ENCODE measurements at places on chromosomes 13 and 19.

DNA sequence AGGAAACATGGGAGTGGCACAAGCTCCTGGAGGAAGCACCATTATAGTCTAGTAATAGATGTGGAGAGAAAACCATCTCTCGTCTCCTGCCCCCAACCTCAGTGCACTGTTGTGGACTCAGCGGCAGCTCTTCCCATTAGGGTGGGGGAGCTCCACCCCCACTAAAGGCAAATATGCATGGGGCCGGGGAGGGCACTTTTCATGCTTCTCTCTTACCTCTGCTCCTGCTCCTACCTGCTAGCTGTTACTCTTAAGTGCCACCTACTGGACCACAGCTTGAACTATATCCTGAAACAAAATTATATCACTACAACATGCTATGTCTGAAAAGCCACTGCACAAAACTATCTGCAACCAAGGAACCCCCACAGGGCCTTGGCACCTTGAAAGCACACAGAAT lies 112.6 kb upstream of the DACH1 start:
- peak; percentile 20 for DNase-seq

DNA sequence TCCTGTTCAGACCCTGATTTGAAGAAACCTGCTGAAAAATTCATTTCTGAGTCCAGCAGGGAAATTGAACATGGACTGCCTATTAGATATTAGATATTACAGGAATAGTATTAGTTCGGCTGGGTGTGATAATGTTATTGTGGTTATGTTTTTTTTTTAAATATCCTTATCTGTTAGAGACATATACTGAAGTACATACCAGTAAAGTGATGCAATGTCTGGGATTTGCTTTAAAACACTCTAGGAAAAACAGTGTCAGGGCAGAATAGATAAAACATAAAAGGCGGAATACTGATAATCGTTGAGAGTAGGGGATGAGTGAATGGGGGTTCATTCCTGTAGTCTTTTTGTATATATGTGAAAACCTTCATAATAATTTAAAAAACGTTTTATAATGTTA lies 28.7 kb upstream of the AMER2 start:
- DNase-seq: no peak

GRCh38 chr19:10292206-10292788 lies 2.5 kb downstream of the ICAM5 start:
- peak; percentile 78 for DNase-seq

GRCh38 chr13:112880221-112880641 lies 88.8 kb upstream of the MCF2L start:
- DNase-seq: no peak

- DNase-seq: no peak
These were observed 155.7 kb downstream of the PCDH17 start for GRCh38 chr13:57787058-57787791.

GRCh38 chr19:11494634-11495285 lies 10.9 kb downstream of the ZNF653 start:
- DNase-seq: no peak

- no peak for DNase-seq
These were observed 55.3 kb downstream of the FRY start for GRCh38 chr13:32086791-32087441.

GRCh38 chr19:33676999-33677665 lies 55.4 kb downstream of the CHST8 start:
- DNase-seq: no peak

DNA sequence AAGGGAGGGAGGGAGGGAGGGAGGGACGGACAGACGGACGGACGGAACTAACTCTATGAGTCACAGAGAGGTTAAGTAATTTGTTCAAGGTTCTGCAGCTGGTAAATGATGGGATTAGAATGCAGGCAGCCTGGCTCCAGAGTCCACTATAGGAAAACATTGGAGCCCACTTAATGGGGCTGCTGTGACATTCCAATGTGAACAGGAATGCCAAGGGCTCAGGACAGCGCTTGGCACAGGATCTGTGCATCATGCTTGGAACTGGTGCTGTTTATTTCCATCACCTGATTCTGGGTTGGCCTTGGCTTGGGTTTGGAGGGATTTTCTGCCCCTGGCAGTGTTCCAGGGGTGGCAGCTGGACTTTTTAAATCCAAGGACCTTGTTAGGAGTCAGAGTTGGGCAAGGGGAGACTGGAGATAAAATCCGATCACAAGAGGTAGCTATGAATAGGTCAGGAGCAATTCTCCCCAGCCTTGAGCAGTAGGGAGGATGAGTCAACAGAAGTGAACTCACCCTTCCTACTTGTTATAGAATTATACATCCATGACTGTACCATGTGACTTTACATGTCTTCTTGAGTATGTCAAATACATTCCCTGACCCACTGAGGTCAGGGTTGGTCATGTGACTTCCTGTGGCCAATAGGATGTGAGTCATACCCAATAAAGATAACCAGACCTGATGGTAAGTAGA lies 7.8 kb upstream of the HIF3A start:
- peak; percentile 49 for DNase-seq

DNA sequence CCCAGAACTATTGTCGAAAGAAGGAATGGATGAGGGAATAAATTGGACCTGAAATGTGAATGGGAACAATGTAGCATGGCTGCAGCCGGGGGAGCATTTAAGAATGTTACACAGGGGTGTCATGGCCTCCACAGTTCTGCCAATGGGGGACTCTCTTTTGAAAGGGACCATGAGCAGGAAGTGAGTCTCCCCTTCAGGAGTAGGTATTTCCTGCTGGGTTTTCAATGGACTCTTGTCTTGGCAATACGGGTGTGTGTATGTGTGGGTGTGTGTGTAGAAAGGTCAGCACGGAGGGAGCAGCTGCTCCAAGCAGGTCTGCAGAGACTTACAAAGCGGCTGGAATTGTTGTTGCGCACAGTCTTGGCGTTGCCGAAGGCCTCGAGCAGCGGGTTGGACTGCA lies 24.4 kb downstream of the MYO1F start:
- DNase-seq: peak; percentile 45

- no peak for DNase-seq
These were observed 165.5 kb downstream of the LACC1 start for GRCh38 chr13:44045180-44045562.

- no peak for DNase-seq
These were observed 83.1 kb downstream of the B3GLCT start for GRCh38 chr13:31282741-31283455.

- no peak for DNase-seq
These were observed 10.3 kb downstream of the C19orf81 start for GRCh38 chr19:50659318-50660087.

GRCh38 chr13:36495431-36495830 lies 63.1 kb downstream of the CCNA1 start:
- DNase-seq: no peak

GRCh38 chr19:12668932-12669269 lies 2.3 kb downstream of the WDR83 start:
- DNase-seq: peak; percentile 27

DNA sequence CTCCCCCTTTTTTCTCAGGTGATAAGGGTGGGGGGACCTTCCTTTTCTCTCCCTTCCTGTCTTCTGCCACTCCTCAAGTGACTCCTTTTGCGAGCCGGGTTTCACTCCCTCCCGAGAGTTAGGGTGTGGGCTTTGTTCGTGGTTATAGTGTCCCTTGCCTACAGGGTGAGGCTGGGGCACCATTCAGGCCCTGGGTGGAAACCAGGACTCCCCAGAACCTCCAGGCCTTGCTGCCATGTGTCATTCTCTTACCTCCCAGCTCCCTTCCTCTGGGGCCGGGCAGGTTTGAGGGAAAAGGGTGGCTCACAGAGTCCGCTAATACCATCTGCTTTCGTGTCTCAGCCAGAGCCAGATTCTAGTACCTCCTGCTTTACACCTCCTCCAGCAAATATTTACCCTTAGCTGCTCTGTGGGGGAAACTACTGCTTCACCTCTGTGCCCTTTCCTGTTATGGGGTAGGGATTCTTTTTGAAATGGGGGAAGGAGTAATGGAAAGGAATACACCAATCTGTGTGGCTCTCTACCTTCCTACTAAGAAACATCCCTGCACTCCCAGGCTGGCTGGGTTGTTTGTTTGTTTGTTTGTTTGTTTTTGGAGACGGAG lies 2.8 kb downstream of the ACTN4 start:
- DNase-seq: peak; percentile 82

DNA sequence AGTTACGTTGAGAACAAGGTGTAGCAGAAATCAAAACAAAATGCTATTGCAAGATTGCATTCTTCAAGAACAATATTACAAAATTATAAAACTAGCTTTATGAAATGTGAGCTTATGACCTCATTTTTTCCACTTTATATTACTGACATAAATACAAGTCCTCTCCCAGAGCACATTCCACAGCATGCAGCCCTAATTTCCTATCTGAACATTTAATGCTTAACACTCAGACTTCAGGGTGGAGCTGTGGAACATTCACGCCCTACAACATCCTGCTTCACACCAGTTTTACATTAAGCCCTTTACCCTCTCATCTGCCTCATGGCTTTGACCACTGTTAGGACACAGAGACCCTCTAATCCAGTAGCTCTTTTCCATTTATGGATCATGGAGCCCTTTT lies 65.5 kb downstream of the EPSTI1 start:
- no peak for DNase-seq

GRCh38 chr13:37475151-37475550 lies 123.4 kb downstream of the POSTN start:
- DNase-seq: no peak

DNA sequence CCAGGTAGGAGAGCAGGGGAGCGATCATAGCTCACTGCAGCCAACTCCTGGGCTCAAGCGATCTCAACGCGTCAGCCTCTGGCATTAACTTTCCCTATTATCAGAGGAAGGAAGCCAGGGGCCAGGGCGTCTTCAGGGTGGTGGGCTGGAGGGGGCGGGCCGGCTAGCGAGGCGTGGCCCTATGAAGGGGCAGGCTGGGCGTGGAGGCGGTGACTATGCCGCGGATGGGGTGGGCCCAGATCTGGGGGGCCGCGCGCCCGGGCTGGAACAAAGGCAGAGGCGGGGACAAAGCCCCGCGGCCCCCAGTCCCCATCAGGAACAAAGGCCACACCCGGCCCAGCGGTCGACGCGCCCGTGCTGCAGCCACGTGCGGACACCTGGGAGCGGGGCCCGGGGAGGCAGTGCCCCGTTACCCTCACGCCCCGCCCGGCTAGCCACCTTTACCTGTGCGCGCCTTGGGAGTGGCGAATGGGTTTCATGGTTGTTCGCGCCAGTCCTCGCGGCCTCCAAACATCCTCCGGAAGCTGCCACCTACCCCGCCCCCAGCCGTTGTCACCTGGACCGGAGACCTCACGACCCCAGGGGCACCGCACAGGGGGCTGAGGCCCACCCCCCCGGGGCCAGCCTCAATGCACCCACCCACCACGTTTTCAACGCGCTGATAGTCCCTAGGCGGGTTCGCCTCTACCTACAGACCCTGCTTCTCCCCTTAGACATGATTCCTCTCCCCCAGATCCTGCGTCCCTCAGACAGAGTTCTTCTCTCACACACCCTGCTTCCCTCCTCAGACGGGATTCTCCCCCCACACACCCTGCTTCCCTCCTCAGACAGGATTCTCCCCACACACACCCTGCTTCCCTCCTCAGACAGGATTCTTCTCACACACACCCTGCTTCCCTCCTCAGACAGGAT lies 5.4 kb upstream of the TRIM28 start:
- DNase-seq: peak; percentile 41

GRCh38 chr19:30529876-30530275 lies 157.7 kb downstream of the ZNF536 start:
- DNase-seq: no peak

DNA sequence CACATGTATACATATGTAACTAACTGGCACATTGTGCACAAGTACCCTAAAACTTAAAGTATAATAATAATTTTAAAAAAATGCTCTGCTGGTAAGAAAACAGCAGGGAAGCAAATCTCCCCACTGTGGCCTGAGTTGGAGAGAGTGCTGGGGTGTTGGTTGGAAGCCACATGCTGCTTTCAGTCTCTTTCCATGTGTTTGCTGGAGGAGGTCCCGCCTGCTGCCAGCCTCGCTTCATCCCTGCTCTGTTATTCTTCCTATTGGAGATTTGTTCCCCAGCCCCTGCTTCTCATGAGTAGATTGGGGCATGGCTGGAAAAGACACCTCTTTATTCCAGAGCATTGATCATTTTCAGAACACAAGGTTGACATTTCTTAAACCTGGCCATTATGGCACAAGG lies 230.5 kb downstream of the FGF9 start:
- DNase-seq: no peak

- no peak for DNase-seq
These were observed 28.4 kb upstream of the LATS2 start for GRCh38 chr13:21089830-21090229.

DNA sequence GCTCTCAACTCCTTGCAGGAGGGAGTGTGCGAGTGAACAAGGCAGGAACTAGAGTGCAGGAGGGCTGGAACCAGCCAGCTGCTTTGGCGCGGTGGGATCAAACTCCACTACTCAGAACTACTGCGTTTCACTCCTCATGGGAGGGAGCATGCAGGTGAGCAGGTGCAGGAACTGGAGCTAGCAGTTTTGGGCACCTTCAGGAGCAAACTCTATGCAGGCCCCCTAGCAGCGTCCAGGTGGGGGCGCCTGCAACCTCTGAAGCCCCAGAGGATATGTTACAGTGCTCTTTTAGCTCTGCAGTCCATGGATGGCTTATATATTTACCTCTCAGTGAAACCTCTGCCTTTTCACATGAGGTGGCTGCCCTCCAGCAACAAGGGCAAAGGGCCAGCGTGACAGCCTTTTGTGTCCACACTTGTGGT lies 1303.4 kb downstream of the PCDH9 start:
- DNase-seq: peak; percentile 40

DNA sequence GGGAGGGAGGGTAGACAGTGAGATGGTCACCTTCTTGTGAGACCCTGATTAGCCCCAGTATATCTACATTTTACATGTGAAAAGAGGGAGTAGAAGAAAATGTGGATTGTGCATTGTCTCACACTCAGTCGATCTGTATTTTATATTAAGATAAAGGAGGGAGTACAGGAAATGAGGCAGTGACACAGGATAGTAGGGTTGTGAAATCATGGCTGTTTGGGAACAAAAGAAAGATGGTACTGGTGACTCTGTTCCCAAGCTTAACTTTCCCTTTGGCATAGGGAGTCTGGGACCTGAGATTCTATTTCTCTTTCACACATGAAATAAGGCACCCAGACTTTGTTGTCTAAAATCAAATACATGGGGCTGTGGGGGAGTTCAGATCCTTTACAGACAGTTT lies 194.7 kb downstream of the ABCC4 start:
- DNase-seq: no peak

DNA sequence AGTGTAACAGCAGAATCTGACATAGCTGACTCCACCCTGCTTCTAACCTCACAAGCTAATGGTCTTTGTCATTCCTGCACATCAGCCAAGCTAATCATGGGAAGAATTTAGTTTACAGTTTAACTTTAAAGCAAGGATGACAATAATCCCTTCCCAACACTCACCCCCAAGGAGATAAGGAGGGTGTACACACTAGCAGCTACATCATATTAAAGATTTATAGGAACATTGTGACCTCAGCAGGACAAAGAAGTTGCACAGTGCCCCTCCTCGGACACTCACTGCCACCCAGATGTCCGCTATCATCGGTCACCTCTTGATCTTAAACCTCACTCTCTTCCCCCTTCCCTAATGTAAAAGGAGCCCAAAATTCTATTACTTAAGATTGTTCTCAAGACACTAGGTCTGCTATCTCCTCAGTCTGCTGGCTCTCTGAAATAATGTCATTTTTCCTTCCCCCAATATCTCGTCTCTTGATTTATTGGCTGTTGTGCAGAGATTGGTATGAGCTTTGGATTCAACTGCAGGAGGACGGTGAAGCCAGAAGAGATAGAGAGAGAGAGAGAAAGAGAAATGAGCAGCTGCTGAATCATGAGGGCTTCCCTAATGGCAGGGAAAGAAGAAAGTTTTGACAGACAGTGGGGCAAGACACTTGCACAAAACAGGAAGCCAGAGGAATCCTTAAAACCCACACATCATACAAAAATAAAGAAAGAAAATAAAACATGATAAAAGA lies 17.5 kb upstream of the FFAR2 start:
- no peak for DNase-seq
